ENCODE measurements at places on chromosomes 3 and 15.

GRCh38 chr3:160987982-160988964 is 116.9 kb downstream of the B3GALNT1 start:
- DNase-seq, result no peak

DNA sequence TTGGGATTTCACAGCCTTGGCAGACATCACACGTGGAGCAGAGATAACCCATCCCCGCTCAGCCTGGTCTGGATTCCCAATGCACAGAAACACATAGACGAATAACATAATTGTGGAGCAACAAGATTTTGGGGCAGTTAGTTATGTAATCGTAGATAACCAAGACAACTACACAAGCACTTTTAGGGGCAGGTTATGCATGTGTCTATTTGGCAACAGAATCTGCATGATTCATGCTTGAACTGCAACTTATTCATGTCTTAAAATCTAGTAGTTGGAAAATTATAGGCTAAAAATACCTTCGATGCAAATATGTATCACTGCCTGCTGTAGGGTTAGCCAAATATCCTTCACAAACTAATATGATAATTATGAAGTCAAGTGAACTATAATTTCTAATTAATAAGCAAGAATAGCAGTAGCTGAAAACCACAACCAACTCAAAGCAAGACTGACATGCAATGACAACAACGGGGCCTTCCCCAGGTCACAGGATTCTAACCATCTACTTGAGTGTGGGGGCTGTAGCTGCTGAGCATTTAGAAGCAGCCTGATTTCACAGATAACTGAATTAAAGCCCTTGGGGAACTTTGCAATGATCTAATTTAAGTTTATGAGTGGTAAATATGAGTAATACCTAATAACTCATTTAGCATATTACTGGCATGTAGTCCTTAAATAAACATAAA is 31.1 kb downstream of the DGKG start:
- no peak for DNase-seq

- DNase-seq, result no peak
Measured at GRCh38 chr15:34347951-34348638, 5.0 kb downstream of the NUTM1 start.

GRCh38 chr3:185251272-185251671 is 2.6 kb downstream of the EHHADH start:
- no peak for DNase-seq

DNA sequence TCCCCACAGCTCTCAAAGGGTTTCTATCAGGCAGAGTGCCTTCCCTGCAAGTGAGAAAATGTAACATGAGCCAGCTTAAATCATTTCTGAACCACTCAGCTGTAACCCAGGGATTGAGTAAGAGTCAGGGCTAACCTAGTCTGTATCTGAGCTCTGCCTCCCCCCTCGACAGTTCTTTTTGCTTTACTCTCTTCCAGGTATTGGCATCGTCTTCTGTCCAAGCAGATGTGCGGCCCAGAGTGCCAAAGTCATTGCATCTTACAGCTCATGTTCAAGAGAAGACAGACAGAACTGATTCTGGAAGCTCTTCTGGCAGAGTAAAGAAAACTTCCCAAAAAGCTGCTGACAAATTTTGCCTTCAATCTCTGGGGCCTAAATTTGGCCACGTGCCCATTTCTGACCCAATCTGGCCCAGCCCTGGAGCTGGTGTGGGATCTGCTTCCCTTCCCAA is 74.8 kb downstream of the ABHD5 start:
- no peak for DNase-seq

DNA sequence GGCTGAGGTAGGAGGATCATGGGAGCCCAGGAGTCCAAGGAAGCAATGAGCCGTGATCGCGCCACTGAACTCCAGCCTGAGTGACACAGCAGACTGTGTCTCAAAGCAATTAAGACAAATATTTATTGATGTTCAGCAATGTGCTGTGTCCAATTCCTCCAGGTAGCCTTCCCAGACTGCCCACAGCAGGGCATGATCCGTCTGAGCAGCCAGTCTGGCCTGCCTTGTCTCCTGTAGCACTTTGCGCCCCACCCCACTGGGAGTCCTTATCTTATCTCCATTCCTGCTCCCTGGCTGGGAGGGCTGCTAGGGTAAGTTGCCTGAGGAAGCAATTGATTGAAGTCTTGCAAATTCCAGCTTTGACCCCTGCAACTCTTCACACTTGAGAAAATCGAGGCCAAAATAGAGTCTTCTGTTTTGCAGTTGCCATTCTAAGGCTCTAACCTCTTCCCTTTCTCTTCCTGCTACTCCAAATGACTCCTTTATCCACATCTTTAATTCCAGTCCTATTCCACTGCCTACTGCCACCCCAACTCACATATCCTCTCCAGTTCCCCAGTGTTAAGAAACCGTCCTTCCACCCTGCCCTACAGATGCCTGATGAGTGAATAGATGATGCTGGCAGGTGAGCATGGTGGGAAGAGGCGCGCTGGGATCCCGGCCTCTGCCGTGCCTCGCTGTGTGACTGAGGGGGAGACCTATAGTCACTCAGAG is 26.9 kb upstream of the LCTL start:
- no peak for DNase-seq

DNA sequence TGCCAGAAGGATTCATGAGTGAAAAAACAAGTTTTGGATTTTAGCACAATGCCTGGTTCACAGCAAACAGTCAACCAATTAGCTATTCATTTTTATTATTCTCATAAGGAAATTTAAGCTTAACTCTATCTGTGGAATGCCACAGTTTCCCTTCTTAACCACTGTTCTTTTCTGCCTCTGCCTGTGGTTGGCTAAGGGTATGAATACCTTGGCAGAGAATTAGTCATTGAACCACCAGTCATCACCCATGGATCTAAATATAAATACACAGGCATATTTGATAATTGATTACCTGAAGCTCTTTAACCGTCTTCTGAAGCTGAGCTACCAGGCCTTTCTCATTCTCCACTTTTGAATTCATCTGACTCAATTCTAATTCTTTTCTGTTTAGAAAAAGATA is 79.9 kb downstream of the MYH15 start:
- DNase-seq, result no peak

Measured in brain (organoid and tissue), 16 donors.